Stimulated activated CD4-positive, alpha-beta T cell treated with anti-CD3 and anti-CD28 coated beads, Interleukin-12 subunit alpha, Interleukin-12 subunit beta, amount 100 ng/mL, for 4 hours (primary cell): ENCODE measurements at places on chromosomes 1 and 21.
A peak's percentile ranks its signal among the peaks of the same experiment; 100 is the strongest.

- DNase-seq: no peak
Measured at GRCh38 chr1:41255978-41256377, 13.9 kb upstream of the SCMH1 start.

GRCh38 chr1:62423580-62424242 lies 13.1 kb upstream of the USP1 start:
- no peak for DNase-seq

GRCh38 chr1:95386371-95386770 lies 152.4 kb downstream of the RWDD3 start:
- DNase-seq: no peak

DNA sequence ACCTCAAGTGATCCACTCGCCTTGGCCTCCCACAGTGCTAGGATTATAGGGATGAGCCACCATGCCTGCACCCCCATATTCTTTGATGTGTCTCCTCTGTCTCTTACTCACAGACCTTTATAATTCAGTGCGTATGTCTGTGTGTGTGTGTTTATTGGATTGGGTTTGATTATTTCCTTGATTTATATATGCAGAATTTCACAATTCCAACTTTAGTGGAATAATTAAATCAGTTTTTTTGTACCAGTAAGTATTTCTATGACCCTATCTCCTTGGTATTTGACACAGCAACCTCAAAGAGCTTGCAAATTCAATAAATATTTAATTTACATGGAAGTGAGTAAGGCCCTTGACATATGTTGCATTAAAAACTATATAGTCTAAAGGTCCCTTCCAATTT lies 333.9 kb upstream of the ADAMTS5 start:
- no peak for DNase-seq

- DNase-seq: no peak
Measured at GRCh38 chr1:244974106-244974505, 109.8 kb upstream of the HNRNPU start.

DNA sequence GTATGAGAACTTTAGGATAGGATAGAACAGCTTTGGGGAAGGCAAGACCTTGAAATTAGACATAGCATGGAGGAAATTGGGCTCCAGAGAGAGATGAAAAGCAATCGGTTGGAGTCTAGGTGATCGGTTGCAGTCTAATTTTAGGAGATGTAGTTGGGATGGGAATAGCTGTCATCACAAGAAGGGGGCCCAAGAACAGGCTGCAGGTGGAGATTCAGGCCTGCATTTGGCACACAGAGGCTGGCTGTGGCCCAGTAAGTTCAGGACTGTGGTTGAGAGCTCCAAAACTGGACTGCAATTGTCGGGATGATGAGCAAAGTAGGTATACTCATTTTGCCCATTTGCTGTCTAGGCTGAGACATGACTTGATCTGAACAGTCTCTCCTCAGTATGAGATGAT lies 301.3 kb upstream of the B3GALT2 start:
- DNase-seq: no peak

DNA sequence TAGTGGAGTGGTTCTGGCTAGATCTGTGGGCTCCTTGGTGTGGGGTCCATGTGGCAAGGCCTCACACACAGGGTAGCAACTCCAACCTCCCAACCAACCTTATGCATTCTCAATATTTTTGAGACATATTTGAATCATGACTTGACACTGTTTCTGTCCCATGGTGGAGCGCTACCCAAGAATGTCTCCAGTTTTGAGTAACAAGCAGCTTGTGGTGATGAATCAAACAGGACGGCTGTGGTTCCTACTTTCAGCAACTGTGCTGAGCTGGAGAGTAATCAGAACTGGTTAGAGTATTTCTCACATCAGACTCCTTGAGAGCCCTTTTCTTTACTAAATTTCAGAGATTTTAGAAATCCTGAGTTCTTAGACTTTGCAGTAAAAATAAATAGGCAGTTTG lies 3.1 kb downstream of the LCE3D start:
- DNase-seq: no peak

DNA sequence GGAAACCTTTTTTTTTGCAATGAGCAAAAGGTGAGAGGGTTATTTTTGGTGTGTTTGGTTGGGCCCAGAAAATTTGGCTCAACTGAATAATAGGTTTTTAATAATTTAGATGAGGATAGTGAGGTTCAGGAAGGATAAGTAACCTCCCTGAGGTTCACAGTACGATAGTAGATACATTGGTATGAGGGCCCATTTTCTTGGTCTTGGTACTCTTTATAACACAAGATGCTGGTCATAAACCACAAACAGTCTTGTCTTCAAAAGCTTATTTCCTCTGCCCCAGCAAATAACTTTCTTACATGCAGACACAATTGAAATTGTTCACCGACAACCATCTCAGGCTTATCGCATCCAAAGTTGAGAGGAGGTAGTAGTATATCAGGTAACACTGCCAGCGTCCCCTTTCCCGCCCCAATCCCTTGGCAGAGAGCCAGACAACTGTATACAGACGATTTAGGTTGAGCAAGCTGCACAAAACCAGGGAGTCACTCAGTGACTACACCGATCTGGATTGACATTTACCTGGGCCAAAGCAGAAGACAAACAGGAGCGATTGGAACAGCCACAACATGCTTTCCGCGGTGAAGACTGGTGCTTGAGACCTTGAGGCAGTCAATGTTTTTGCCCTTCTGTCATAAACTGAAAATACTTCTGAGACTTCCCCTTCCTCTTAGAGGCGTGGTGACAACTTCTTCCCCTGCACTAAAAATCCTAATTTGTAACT lies at the start of gene SLAMF6:
TSS of gene SLAMF6 (minus strand) at position 634 of the 724 bp plus-strand sequence. CDS start at position 571, 63 bp downstream.
- peak; percentile 25 for DNase-seq

- DNase-seq: no peak
Measured at GRCh38 chr1:19010503-19010902, 54.0 kb upstream of the IFFO2 start.

DNA sequence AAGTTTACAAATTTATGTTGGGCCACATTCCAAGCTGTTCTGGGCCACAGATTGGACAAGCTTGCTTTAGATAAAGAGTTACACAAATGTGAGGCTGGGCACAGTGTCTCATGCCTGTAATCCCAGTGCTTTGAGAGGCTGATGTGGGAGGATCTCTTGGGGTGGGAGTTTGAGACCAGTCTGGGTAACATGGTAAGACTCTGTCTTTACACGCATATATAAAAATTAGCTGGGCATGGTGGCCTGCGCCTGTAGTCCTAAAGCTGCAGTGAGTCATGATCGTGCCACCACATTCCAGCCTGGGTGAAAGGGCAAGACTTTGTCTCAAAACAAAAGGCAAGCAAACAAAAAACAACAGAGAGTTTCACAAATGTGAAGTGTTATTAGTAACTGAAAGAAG lies 5.9 kb upstream of the VCAM1 start:
- DNase-seq: no peak

DNA sequence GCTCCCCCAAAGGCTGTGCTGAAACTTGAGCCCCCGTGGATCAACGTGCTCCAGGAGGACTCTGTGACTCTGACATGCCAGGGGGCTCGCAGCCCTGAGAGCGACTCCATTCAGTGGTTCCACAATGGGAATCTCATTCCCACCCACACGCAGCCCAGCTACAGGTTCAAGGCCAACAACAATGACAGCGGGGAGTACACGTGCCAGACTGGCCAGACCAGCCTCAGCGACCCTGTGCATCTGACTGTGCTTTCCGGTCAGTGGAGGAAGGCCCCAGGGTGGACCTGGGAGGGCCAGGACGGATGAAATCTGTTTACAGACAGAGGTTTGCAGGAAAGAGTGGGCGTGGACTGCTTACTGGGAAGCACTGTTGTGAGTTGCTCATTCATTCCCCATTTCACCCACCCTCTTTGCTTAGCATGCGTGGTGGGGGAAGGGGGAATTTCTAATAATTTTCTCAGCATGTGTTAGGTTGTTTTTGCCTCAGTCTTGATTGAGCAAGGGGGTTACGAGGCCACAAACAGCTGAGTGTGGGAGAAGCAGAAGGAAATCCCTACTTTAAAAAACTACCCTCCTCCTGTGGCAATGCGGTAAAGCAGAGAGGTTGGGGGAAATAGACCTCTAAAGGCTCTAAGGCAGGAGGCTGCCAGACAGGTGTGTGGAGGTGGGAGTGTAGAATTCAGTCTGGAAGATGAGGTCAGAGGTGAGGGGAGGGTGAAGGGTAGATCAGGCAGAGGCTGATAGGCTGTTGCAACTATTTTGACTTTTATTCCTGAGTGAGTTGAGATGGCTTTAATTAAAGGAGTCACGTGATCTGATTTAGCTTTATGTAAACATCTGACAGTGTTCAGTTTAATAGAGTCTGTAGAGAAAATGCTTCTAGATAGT lies 1.3 kb downstream of the FCGR2A start:
- no peak for DNase-seq

DNA sequence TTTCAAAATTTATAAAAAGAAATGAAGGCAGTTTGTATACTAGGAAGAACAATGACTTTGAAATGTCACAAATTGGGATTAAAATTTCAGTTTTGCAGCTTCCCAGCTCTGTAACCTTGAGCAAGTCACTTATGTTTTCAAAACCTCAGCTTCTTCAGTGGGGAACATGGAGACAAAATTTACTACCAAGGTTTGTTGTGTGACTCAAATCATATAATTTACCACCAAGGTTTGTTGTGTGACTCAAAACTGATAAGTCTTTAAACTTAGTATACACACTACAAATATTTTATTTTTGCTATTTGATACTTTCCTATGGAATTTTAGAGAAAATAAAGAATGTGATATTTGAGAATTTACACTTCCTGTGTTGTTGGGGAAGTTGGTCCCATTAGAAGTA lies 219.9 kb downstream of the KCTD3 start:
- no peak for DNase-seq

DNA sequence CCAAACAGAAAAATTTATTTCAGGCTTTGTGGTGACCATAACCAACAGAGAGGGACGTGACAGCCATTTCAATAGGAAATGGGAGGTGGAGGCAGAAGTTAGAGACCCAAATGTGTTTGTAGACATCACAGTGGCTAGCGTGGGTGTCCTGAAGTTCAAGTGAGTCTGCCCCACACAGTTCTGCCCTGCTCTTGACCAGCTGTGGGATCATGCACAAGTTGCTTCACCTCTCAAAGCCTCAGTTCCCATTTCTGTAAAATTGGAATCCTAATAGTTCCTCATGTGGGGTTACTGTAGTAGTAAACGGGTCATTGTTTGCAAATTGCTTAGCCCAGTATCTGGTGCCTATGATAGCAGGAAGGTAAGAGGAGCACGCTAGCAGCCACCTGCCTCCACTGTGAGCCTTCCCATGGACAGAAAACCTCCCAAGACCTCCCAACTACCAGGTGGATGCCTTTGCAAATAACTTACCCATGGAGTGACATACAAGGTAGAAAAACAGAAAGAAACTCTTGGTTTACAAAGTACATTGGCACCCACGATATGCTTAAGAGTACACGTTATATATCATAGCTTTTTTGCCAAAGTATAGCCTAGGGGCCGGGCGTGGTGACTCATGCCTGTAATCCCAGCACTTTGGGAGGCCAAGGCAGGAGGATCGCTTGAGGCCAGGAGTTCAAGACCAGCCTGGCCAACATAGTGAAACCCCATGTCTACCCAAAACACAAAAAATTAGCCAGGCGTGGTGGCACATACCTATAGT lies 29.1 kb downstream of the FHAD1 start:
- DNase-seq: no peak

GRCh38 chr1:204431310-204432184 lies 19.9 kb upstream of the PPP1R15B start:
- peak; percentile 82 for DNase-seq

DNA sequence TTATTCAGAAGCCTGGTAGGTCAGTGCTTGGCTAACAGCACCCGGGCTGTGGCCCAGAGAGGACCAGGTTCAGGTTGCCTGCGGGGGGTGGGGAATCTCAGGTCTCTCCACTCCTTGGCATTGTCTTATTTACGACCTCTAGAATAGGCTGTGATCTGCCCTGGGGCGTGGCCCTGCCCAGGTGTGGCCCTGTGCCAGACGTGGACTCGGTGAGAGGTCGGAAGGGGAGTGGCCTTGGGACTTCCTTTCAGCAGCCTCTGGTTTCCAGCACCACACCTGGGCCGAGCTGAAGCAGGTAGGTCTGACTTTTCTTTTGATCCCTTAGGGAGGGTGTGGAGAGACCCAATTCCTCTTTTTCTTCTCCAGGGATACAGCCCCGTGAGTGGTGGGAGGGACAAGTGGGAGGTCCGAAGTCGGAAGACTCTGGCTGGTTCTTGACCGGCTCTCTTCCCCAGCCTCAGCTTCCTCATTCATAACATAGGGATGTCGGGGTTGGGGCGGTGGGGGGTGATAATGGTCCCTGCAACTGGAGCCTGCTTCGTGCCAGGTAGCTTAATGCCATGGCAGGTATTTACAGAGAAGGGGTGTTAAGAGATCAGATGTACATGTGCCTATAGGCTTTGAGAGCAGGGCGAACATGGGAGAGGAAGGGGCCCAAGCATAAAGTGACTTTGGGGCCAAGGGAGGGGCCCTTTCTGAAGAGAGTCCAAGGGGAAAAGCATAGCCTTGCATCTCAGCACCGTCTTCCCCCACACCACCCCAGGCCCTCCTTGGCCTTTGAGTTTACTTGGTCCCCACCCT lies 16.5 kb downstream of the ACOT11 start:
- no peak for DNase-seq

DNA sequence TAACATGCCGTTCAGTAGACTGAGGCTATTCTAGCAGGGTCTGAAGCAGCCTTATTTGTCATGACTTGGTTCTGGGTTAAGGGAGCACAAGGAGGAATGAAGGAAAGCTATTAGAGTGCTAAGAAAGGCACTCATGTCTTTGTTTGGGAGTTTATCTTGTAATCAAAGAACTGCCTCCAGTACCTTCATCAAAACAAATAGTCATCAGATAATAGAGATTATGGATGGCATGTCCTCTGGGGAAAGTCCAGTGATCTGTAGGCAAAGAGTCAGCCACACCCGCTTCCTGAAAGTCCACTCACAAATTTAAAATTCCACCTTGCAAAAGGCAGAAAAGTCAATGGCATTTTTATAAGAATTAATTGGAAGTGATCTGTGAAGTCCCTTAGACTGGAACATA lies 56.8 kb downstream of the ESRRG start:
- no peak for DNase-seq

DNA sequence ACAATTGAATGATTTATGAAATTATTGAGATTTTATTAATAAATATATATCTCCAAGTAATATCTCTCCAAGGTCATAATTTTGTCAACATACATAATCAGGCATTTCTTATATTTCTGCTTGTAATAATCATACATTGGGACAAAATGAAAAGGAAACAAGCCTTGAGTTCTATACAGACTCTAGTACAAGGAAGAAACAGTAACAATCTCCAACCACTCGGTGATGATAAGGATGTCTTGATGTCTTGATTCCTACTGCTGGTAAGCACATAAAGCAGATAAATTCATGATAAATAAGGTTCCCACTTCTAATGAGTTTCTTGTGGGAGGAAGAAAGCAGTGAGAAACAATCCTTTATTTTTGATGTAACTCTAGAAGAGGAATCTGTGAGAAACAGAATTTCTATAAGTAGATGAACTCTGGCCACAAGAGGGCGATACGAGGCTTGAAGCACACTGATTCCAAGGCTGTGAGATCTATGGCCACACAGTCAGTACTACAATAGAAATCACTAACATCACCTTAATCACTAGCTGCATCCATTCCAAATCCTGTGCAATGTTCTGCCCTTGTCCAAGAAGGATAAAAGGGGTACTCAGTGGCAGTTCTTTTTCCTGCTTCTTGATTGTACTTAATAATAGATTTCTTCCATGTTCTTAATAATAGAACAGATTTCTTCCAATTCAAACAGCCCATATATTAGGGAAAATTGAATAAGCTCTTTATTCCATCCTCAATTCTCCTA lies 41.4 kb upstream of the LRRC8B start:
- DNase-seq: peak; percentile 73
